Anterior cingulate cortex (tissue), 58 donors: ENCODE measurements at places on chromosomes 6 and 20.

- peak; percentile 45 for DNase-seq
These were observed 887 bp upstream of the NSFL1C start for GRCh38 chr20:1467355-1468116.

GRCh38 chr20:37564388-37565133, 36.9 kb upstream of the BLCAP start:
- no peak for DNase-seq

GRCh38 chr20:13494019-13494418, 144.7 kb downstream of the TASP1 start:
- DNase-seq: no peak

DNA sequence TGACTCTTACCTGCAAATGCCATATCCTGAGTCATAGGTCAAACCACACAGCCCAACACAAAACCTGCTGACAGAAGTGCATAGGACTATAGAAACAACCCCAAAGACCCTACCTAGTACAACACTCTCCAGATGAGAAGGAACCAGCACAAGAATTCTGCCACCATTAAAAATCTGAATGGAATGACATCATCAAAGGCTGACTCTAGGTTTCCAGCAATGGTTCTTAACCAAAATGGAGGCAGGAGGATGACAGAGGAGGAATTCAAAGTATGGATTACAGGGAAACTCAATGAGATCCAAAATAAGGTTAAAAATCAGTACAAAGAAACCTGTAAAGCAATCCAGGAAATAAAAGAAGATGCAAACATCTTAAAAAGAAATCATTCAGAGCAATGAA, 31.2 kb downstream of the OR14J1 start:
- DNase-seq: no peak

- DNase-seq: no peak
These were observed 51.9 kb upstream of the MARCKS start for GRCh38 chr6:113805173-113805790.

- DNase-seq: no peak
These were observed 188.0 kb downstream of the ARHGAP18 start for GRCh38 chr6:129521946-129522345.

DNA sequence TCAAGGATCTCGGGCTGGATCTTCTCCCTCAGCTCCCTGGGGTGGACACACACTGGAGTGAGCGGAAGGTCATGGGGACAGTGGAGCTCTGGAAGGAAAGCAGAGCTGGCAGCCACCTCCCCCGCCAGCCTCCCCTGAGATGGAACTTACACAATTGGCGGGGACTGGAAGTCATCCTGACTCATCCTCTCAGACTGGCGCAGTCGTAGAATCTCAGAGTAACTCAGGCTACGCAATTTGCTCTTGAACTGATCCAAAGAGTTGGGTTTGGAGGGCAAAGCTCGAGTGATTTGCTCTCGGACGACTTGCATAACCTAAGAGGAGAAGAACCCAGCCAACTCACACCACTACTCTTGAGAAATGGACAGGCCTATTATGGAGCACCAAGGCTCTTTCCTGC, 34.8 kb downstream of the ELMO2 start:
- DNase-seq: no peak

GRCh38 chr6:32664354-32664753, 2.1 kb downstream of the HLA-DQB1 start:
- DNase-seq: no peak

GRCh38 chr6:166658115-166658791, 31.2 kb upstream of the RPS6KA2 start:
- no peak for DNase-seq

GRCh38 chr6:11194356-11195218, 37.9 kb downstream of the NEDD9 start:
- DNase-seq: no peak

DNA sequence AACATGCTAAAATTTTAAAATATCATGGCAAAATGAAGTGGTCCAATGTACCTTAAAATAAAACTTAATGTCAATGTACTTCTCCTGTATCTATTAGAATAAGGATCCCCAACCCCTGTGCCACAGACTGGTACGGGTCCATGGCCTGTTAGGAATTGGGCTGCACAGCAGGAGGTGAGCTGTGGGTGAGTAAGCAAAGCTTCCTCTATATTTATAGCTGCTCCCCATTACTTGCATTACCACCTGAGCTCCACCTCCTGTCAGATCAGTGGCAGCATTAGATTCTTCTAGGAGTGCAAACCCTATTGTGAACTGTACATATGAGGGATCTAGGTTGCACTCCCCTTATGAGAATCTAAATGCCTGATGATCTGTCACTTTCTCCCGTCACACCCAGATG, 86.0 kb downstream of the SLC16A10 start:
- DNase-seq: no peak

DNA sequence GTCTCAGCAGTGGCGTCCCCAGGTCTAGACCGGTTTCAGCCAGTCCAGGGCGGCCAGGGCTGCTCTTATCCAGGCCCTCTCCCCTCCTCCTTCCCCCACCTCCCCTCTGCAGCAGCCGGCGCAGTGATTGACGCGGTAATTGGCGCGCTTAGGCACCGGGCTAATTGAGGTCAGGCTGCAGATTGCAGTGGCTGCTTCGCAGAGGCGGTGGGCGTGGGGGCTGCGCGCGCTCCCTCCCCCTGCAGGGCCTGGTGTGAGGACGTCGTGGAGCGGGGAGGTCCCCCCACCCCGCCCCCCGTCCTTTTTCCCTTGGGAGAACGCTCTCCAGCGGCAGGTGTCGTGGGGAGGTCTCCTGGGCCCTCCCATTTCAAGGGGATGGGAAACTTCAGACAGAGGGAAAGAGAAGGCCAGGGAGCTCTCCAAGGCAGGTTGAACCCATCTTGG, 70.4 kb upstream of the BLCAP start:
- no peak for DNase-seq

- DNase-seq: no peak
These were observed 326.1 kb upstream of the PREP start for GRCh38 chr6:105728995-105729394.

DNA sequence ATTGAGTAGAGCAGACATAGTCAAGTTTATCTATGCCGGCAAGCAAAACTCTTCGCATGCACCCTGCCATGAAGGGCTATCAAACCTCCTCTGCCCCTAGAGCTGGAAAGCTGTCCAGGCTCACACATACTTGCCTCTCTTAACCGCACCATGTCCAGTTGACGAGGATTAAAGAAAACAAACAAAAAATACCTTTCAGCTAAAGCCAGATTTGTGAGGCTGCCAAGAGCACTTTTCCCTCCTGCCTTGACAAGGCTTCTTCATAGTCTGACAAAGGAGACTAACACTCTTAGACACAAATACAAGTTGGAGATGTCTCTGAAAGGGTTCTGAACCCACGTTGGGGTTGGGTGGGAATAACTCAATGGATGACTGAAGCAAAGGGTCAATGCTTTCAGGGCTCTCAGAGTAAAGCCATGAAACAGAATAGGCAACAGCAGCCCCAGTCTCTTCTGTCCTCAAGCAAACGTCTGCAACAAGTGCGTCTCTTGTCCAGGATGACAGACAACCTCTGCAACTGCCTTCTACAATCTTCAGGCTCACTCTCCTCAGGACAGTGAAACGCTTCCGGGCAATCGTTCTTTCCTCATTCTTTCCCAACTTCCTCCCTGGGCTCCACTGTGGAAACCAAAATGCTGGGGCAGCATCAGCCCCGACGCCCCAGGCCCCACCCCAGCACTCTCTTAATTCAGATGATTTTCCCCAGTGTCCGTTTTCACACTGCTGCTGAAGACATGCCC, 57.8 kb downstream of the AGPAT4 start:
- no peak for DNase-seq

- no peak for DNase-seq
These were observed 3.1 kb downstream of the LTB start for GRCh38 chr6:31579119-31579505.

DNA sequence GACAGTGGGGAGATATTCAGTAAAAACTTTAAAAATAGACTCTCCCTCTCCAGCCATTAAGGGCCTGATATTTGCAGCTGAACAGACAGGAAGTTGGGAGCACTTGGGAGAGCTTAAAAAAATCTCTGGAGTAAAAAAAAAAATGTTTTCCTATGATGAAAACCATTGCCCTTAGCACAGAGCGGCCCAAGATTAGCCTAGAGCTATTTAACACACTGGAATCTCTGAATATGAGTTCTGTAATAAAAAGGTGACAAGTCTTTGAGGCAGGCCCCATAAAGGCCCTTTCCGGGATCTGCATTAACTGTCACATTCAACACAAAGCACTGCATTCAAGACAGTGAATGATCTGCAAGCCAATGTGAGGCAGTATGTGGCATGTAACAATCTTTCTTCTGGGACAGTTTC, 393.7 kb downstream of the ZFAND3 start:
- no peak for DNase-seq

DNA sequence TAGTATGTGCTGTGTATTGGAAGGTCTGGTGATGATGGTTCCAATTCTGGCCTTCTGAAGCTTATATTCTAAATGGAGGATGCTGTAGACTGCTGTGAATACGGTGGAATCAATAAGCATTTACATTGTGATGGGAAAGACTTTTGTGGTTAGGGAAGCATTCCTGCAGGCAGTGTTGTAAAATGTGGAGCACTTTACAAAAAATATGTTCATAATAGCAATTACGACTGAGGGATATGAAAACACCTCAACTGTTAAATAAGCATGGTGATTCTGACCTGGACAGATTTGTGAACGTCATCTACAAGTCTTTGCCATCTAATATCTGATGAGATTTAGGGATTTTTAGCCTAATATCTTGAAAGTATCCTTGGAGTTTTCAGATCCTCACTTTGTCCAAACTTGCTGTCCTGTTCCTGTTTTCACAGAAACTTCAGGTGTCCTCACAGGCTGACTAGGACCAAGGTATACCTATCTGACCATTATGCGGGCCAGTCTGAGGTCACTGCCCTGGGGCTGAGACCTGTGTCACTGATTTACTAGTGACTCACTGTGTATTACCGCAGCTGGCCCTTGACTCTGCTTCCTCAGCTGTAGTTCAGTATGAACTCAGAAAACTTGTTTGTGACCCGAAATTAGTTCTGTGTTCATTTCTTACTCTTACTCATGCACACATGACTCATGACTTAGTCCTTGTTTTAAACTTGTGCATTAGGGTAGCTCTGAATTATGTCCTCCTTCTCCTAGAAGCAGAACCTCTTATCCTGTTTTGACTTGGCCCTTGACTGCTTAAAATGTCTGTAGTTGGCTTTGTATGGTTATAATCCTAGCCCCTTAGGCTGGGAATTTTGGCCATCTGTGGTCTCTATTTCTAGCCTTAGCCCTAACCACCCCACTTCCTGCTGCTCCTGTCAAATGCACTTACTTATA, 343.0 kb downstream of the CDKAL1 start:
- DNase-seq: no peak

DNA sequence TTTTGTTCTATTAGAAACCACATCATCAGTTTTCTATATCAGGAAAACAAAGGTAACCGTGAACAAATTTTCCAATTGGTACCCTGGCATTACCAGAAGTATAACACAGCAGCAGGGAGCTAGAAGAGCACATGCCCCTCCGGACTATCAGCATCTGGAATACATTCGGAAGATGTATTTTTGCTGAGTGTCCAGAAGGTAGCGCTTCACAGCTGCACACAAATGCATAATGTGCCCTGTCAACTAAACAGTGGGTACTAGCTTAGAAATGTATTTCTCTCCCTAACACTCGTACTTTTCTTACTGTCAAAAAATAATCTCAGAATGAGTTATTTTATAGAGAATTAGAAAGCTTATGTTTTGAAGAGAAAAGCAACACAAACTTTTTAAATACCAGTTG, 77.6 kb downstream of the HUS1B start:
- no peak for DNase-seq

DNA sequence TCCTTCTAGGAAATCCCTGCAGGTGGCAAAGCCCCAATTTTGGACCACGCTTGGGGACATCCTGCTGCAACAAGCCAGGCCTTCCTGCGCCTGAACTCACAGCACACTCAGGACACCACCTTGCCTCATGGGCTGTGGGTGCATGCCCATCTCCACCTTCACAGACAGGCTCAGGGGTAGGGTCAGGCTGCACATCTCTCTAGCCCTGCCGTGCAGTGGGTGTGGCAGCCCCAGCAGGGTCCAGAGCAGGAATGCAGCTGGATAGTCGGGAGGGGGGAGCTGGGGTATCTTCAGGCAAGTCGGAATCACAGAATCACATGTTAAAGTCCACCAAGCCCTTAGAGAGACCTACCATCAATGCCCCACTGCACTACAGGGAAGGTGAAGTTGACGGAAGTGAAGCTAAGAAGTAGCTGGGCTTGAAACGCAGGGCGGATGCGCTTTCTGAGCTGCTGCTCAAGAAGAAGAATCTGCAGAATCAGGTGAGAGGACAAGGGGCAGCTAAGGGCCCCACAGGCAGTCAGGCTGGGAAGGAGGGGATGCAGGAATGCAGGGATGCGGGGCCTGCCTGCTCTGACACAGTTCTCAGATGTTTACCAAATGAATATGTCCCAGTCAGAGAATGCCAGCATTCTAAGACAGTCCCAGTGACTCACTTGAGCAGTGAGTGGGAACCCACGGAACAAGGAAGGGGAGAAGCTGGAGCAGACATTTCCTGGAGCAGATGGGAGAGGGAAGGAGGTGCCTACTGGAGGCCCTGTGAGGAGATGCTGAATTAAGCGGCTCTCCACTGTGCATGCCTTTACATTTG, 11.3 kb downstream of the SERPINB6 start:
- no peak for DNase-seq

GRCh38 chr20:17545127-17545526, 13.9 kb upstream of the BFSP1 start:
- no peak for DNase-seq

- no peak for DNase-seq
These were observed 82.4 kb downstream of the SLC2A10 start for GRCh38 chr20:46791722-46792416.

GRCh38 chr6:99993533-99994251, at the start of gene MCHR2:
Gene MCHR2 (minus strand): TSS chr6:99994223. CDS start chr6:99956147, 38,076 bp downstream.
- DNase-seq: no peak

GRCh38 chr6:35955071-35955470, 34.2 kb upstream of the SRPK1 start:
- DNase-seq: no peak

GRCh38 chr6:89500611-89501010, 67.7 kb downstream of the ANKRD6 start:
- DNase-seq: no peak

DNA sequence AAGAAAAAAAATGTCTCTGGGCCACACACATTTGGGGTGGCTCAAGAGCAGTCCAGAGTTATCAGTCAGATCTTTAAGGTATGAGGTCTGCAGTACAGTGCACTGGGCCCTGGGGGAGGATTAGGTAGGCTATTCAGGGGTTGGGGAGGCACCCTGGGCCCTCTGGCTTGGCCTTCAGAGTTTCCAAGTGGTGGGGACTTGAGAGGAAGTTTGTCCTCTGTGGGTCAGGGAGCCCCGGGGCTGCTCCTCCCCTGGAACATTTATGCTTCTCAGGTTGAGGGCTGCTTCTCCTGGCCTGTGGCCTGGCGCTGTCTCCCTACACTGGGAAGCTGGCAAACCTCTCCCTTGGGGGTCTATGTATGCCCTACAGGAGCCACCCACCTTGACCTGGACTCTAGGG, 46.0 kb downstream of the PTK7 start:
- no peak for DNase-seq

DNA sequence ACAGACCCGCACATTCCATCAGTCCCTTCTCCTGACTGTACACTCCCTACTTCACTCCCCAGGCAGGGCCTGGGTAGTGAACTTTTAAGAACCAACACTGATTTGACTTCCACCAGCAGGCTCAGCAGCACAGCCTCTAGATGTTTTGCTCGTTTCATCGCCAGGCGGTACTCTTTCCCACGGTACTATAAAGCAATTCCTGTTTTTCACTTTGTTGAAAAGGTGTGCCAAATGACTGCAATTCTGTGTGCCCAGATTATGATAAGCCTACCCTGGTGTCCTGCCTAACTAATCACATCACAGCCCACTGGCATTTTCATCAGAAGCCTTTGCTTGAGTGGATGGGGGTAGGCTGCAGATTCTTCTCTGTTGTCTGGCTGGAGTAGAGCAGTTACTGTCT, 12.9 kb upstream of the WTAP start:
- DNase-seq: no peak

- no peak for DNase-seq
These were observed 37.2 kb upstream of the PLCB1 start for GRCh38 chr20:8094850-8095249.
